ENCODE measurements at places on chromosomes 6 and 20. TPM values are rescaled to one million over a fixed set of nuclear protein-coding genes. Genes with fewer than 3 reads are reported as not detected.
A peak's percentile ranks its signal among the peaks of the same experiment; 100 is the strongest.

GRCh38 chr6:161663682-161664081 lies 389.8 kb upstream of the AGPAT4 start:
- DNase-seq, result no peak
- H3K4me1 ChIP-seq, result no peaks in the 10 kb centered on the region

The APCDD1L gene
- total RNA-seq, result 2.0 TPM

The EPPIN gene
- not detected for total RNA-seq

The LAMA5 gene
- total RNA-seq, result 308 TPM

DNA sequence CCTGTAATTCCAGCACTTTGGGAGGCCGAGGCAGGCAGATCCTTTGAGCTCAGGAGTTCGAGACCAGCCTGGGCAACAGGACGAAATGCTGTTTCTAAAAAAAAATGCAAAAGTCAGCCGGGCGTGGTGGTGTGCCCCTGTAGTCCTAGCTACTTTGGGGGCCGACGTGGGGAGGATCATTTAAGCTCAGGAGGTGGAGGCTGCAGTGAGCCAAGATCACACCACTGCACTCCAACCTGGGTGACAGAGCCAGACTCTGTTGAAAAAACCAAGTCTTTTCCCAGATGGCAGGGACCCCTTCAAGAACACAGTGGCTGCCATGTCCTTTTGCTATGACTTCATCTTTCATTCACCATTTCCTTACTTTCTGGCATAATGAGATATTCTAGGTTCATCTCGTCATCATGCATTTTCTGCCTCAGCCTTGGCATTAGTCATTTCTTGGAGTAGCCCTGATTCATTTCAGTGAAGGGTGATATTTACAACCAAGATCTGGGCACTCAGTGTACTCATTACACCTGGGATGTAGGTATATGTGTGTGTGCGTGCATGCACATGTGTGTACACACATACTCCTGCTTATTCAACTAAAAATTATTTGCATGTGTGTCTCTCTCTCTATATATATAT lies 61.4 kb upstream of the TOX2 start:
- no peaks in the 10 kb centered on the region for H3K27me3 ChIP-seq
- H3K36me3 ChIP-seq, result no peaks in the 10 kb centered on the region
- no peak overlapping the region for H3K27ac ChIP-seq
- no peak overlapping the region for H3K4me3 ChIP-seq
- peak; percentile 42 for DNase-seq
- peaks cover 21% of the 10 kb centered on the region for H3K4me1 ChIP-seq

GRCh38 chr20:57856658-57857057 lies 146.8 kb upstream of the PMEPA1 start:
- peak; percentile 75 for DNase-seq
- peak overlapping the region; percentile 56 for H3K27ac ChIP-seq
- H3K4me3 ChIP-seq, result no peak overlapping the region
- no peaks in the 10 kb centered on the region for H3K27me3 ChIP-seq

Data from PC-3 (cell line).